ENCODE measurements at places on chromosomes 16 and 17.

DNA sequence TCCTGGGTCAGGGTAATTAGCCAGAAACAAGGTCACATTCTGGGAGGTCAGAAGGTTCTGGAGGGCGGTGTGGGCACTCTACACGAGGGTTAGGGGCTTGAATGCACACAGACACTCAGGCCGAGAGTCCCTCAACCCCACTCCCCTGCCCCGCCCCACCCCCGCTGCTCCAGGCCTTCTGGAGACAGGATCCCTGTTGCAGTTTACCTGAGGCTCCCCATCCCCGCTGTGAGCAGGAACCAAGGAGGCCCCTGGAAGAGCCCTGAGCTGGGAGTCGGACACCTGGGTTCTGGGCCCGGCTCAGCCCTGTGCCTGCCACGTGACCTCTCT lies 4.4 kb upstream of the ACTG1 start:
- DNase-seq, result no peak

- DNase-seq, result no peak
Observed at GRCh38 chr17:50301891-50302584, 27.8 kb downstream of the TMEM92 start.

DNA sequence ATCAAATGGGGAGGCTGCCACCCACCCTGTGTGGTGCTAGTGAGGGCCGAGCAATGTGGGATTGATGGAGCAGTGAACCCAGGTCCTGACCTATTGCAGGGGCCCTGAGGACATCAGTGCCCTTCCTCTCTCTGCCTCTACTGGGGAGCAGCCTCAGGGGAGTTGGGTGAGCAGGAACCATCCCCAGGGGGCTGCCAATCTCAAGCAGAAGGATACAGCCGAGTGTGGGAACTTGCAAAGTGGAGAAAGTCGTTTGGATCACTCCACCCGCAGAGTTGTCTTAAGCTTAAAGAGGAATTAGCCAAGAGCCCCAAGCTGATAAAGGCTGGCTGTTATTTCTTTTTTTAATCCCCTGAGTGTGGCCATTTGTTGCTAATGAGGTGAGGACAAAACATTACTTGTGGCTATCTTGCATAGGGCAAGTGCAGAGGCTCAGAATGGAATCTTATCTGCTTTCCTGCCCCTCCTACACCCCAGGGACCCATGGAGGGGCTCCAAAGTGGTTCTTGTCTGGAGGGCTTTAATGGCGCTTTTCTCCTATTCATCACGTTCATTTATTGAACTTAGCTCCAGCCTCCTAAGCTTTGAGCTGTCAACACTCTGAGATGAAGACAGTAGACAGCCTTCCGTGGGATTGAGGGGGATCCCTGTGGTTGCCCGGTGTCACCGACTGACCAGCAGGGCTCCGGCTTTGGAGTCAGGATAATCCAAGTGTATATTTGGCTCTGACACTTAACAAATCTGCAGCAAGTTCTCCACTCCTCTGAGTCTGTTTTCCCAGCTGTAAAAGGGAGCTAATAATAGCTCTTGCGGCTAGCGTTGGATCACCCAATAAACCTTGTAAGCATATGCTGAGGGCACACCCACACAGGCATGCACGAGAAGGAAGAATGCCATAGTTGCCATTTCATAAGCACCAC lies 45.1 kb downstream of the MYH11 start:
- no peak for DNase-seq

GRCh38 chr16:31088459-31089183 lies at the start of gene PRSS53:
TSS of gene PRSS53 (minus strand) at chr16:31088943. CDS start at chr16:31088809, 134 bp downstream.
- no peak for DNase-seq

GRCh38 chr16:85519540-85520231 lies 93.4 kb upstream of the GSE1 start:
- no peak for DNase-seq

- no peak for DNase-seq
Observed at GRCh38 chr17:78793415-78793814, 11.3 kb upstream of the CYTH1 start.

GRCh38 chr16:35325936-35326335 lies 1866.5 kb downstream of the TP53TG3F start:
- DNase-seq, result no peak

- DNase-seq, result peak; percentile 72
Observed at GRCh38 chr16:29825145-29826044, 5.1 kb downstream of the MVP start.
